ENCODE measurements at places on chromosomes 1 and 21.

DNA sequence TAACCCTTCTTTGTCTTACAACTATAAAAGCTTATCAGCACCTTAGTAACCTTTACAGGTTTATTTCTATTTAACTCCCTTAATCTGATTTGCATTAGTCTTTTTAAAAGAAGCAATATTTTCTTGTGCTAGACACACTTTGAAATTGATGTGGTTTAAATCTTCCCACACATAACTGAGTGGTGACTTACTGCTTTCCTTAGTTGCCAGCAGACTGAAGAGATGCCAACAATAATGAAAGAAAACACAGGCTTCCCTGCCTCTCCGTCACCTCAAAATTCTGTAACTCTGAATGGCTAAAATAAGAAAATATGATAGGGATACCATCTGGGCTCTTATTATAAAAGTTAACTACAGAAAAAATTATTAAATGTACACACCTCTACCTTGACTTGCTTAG, 196.8 kb downstream of the PTBP2 start:
- no peak for DNase-seq

DNA sequence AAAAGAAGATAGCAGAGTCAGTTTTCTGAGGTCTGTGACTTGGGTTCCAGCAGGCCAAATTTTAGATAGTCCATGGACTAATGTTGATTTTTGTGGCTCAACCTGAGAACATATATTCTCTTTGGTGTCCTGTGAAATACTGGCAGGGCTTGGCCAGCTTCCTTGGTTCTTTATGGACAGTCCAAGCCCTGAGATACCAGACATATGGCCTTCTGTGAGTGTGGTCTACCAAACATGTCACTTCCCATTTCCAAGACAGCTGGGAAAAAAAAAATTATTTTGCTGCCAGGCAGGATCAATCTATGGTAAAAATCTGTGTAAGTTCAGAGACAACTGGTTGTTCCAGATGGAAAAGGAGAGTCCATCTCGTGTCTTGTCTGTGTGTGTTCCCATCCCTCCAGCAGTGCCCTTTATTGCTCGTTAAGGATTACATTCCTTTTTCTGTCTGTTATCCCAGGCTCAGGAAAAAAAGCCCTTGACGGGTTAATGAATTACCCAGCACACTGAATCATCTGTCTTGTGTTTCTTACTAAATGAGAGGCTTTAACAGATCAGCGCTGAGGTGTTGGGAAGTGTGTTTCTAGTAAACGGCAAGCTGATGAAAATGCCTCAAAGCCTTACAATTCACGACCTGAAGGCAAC, 33.4 kb upstream of the XPR1 start:
- DNase-seq = no peak

DNA sequence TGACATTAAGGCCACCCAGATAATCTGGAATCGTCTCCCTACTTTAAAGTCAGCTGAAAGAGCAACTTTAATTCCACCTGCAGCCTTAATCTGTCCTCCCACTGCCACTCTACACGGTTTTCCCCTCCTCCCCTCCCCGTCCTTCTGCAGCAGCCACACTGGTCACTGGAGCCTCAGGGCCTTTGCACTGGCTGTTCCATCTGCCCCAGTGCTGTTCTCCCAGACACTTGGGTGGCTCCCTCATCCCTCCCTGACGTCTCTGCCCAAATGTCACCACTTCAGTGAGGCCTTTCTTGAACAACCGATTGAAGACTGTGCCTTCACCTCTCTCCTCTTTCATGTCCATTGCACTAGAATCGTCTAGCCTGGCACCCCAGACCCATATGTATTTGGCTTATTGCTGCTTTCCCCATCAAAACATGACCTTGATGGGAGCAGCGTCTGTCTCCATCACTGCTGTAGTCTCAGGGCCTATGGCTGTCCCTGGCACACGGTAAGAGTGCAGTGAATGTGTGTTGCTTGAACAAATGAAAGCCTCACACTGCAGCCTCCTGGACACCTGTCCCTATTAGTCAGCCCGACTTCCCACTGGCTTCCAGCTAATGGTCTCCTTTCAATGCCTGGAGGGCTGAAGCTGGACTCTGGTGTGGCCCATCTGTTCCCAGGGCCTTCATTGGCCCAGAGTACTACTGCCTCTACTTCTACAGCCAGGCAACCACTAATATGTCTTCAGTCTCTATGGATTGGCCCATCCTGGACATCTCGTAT, 10.6 kb upstream of the PRDM16 start:
- DNase-seq = no peak

GRCh38 chr1:220769205-220769604, 17.5 kb upstream of the MTARC1 start:
- no peak for DNase-seq

DNA sequence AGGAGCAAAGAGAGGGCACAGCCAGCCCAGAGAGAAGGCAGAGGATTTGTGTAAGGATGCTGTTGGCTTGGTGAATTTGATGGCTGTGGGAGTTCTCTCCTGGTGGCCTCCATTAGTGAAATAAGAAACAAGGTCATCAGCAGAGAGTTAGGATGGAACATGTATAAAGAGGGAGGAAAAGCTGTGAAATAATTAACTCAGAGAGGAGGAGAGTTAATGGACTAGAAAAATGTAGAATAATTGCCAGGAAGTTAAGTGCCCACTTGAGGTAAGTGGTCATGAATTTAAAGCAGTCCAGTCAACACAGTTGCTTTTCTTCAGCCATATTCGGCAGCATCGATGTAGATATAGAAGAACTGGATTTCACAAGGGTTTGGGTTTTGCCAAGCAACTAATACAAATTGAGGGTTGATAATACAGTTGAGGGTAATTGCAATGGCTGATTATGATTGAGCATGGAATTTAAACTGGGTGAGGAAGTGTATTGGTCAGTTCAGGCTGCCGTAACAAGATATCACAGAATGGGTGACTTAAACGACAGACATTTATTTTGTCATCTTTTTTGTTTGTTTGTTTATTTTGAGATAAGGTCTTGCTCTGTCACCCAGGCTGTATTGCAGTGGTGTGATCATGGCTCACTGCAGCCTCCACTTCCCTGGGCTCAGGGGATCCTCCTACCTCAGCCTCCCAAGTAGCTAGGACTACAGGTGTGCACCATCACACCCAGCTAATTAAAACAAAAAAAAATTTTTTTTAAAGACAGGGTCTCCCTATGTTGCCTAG, 31.7 kb upstream of the KLF17 start:
- DNase-seq = no peak

GRCh38 chr1:24027838-24028468, 47.8 kb upstream of the SRSF10 start:
- DNase-seq = no peak

GRCh38 chr1:97577613-97578012, 343.2 kb downstream of the DPYD start:
- DNase-seq = no peak

DNA sequence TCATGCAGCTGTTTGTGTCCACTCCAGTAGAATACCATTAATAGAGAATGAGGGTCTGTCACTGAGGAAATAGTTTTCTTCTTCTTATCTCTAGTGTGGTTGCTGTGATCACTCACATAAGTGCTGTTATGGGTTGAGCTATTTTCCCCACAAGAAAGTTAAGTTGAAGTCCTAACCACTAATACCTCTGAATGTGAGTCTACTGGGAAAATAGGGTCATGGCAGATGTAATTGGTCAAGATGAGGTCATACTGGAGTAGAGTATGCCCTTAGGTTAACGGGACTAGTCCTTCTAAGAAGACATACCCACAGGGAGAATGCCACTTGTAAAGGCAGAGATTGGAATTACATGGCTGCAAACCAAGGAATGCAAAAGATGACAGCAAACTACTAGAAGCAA, 70.5 kb upstream of the COL24A1 start:
- no peak for DNase-seq

- no peak for DNase-seq
These were observed 192.8 kb upstream of the ADGRL2 start for GRCh38 chr1:81607924-81608323.

- DNase-seq = no peak
These were observed 2.8 kb downstream of the MAP3K7CL start for GRCh38 chr21:29133241-29133640.

DNA sequence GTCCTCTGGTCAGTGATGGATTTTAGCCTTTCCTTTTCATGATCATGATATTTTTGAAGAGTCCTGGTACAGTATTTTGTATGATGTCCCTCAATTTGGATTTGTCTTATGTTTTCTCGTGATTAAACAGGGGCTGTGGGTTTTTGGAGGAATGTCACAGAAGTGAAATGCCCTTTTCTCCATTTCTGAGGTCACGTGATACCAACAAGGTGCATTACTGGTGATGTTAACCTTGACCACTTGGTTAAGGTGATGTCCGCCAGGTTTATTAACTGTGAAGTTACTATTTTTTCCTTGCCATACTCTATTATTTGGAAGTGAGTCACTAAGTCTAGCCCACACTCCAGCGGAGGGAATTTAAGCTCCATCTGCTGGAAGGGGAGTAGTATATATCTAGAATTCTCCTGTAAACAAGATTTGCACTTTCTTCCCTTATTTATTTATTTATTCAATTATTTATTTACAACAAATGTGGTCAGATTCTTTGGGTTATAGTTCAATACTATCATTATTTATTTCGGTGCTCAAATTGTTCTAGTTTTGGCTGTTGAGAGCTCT, 123.4 kb downstream of the HIVEP3 start:
- no peak for DNase-seq

GRCh38 chr1:228798548-228798947, 63.3 kb downstream of the RHOU start:
- no peak for DNase-seq

DNA sequence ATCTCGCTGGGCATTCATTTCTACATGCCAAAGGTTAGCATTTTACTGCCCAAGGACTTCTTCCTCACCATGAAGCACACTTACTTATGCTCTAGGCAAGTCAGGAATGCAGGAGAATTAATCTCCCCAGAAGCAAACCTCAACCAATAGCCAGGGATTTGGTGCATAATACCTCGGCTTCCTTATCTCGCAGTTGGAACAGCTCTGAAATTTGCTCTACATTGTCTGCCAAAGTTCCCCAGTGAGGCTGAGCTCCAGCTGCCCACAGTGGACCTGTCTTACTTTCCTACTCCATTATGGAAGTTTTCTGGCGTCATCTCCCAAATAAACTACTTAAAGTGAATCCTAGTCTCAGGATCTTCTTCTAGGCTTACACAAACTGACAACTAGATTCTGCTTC, 57.6 kb upstream of the PPM1J start:
- no peak for DNase-seq

DNA sequence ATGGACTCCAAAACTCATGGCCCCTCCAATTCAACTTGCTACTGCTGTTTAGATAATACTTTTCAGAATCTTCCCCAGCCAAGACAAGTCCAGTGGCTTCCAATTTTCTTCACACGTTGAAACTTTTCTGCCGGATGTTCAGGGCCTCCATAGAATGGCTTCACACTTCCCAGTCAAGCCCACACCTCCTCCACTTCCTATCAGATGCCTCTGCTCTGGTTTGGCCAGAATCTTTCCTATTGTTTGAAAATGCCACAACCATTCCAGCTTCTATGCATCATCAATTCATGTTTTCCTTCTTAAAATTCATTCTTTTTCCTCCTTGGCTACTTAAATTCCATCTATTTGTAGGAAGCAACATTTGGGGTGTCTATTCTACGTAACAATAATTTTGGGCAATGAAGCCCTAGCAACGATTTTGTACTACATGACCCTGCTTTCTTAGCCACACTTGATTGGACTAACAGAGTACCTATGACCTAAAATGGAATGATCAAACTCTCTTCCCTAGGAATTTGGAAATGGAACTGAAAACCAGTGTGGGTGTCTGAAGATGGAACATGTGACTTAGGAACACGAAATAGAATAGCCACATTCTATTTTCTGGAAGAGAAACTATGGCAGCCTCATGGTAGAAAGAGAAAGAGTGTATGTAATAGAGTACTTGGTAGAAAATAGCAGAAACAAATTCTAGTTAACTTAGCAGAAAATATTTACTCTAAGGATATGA, 74.1 kb upstream of the CNIH3 start:
- DNase-seq = no peak

GRCh38 chr1:151187205-151187604, 2.8 kb downstream of the VPS72 start:
- no peak for DNase-seq

GRCh38 chr1:981955-982558, at the start of gene PERM1:
Gene PERM1, minus strand, starts transcription at chr1:982093. Its CDS starts 1,064 bp downstream, at chr1:981029.
- no peak for DNase-seq

GRCh38 chr1:234322979-234323378, 50.3 kb upstream of the COA6 start:
- peak; percentile 57 for DNase-seq

- DNase-seq = no peak
These were observed 25.3 kb downstream of the CNIH4 start for GRCh38 chr1:224381880-224382548.

DNA sequence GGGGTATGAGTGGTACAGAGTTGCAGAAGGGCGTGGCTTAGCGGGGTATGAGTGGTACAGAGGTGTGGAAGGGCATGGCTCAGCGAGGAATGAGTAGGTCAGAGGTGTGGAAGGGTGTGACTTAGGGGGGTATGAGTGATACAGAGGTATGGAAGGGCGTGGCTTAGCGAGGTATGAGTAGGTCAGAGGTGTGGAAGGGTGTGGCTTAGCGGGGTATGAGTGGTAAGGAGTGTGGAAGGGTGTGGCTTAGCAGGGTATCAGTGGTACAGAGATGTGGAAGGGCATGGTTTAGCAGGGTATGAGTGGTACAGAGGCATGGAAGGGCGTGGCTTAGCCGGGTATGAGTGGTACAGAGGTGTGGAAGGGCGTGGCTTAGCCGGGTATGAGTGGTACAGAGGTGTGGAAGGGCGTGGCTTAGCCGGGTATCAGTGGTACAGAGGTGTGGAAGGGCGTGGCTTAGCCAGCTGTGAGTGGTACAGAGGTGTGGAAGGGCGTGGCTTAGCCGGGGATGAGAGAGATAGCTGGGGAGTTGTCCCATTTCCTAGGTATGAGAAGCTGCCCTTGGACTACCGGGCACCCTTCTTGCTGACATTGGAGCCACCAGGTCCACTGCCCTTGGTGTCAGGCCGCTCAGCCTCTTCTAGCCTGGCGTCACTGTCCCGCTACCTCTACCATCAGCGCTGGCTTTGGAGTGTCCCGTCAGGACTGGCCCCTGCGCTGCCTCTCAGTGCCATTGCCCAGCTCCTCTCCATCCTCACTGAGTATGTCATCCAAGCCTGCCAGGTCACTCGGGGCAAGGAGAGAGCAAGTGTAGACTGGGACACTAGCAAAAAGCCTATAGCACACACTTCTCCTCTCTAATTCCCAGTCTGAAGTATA, 29.8 kb downstream of the HYI start:
- DNase-seq = no peak

DNA sequence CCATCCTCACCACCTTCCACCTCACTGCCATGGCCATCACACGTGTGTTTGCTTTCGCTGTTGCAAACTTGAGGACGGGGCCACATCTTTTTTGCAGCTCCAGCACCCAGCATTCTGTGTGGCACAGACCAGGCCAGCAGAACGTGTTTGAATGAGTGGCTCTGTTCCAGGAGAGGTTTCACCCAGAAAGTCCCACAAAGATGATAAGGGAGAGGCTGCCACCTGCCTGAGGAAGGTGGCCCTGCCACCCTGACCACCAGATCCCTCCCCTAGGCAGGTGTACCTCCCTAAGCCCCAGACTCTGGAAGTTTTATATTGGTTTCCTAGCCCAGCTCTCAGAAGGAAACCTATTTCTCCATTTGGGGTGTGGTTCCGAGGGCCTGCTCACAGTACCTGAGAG, 252.1 kb downstream of the KAZN start:
- no peak for DNase-seq

Data from T-helper 2 cell treated with Interferon-gamma antibody and Interleukin-4, amounts not matched to agents 5 μg/mL and 100 μg/mL, for 36 hours (primary cell).